Suppressor macrophage (primary cell): ENCODE measurements at places on chromosomes 16 and 17.

GRCh38 chr17:41544491-41544892 is 16.4 kb upstream of the KRT19 start:
- DNase-seq, result no peak

- no peak for DNase-seq
These were observed 868.4 kb upstream of the SOX9 start for GRCh38 chr17:71252436-71252835.

DNA sequence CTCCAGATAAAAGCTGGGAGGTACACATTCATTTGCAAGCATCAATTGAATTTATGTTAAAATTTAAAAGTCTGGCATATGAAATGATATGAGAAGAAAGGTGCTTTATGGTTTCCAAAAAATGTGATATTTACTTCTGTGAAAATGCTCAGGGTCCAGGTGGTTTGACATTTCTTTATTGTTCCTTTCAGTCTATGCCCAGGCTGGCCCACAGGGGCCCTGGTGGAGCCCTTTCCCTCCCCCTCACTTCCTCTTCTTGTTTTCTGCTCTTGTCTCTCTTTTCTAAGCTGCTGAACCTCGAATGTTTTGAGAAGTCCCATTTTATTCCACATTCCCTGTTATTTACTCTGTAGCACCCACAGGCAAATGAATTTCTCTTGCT is 127.8 kb downstream of the HS3ST3B1 start:
- DNase-seq, result peak; percentile 14

DNA sequence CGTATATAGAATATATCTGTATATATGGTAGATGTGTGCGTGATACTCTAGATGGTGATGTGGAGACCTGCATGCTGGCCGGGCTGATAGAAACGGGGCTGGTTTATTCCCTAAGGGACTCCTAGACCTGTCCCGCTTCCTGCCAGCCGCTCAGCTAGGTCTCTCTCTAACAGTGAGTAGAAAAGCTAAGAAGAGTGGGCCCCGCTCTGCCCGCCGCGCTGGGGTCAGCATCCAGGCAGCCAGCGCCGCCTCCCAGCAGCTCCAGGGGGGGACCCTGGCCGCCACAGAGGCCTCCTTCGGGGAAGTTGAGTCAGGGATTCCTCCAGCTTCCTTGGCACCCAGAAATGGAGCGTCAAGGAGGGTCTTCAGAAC is 9.4 kb downstream of the CYGB start:
- DNase-seq, result no peak

DNA sequence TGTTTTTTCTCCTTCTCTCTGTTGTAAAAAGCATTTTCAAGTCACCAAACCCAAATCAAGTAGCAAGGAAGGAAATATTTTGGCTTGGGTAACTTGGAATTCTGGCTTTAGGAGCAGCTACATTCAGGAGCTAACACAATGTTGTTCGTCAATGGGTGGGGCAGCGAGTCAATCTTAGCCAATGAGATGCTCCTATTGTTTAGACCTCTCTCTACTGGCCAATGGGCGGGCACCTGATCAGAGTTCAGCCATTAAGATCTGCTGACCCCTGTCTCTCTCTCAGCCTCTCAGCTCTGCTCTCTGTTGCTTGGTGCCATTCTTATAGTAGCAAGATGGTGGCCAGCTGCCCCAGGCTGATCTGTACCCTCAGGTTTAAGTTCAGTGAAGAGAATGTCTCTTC is 83.2 kb downstream of the IRX3 start:
- no peak for DNase-seq

DNA sequence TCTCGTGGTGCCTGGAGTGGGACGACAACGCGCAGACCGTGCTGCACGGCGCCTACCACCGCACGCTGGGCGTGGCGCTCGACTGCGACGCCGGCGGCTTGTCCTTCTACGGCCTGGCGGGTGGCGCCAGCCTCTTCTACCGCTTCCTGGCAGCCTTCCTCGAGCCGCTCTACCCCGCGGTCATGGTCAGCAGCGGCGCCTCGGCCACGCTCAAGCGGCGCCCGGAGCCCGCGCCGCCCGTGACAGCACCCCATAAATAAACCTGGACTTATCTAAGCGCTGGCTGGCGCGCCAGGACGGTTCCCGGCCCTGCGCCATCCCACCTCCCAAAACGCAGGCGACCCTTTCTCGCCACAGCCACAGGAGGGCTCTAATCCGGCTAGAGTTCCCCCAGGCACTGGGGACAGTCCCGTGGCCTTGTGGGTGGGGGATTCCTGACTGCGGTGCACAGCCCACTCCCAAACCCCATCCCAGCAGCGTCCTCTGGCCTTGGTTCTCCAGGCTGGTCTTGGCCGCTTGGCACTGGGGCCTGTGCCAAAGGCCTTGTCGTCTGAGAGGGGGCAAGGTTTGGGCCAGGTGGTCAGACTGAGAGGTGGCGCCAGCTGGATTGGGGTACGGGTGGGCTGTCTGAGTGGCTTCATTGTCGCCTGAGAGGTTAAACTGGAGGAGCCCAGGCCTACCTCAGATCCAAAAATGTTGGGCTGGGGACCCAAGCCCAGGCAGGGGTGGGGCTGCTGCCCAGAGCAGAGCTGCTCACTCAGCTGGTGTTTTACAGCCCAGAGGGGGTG is 10.1 kb upstream of the SLC16A5 start:
- peak; percentile 67 for DNase-seq

GRCh38 chr16:23186171-23186570 is 3.6 kb downstream of the SCNN1G start:
- no peak for DNase-seq

DNA sequence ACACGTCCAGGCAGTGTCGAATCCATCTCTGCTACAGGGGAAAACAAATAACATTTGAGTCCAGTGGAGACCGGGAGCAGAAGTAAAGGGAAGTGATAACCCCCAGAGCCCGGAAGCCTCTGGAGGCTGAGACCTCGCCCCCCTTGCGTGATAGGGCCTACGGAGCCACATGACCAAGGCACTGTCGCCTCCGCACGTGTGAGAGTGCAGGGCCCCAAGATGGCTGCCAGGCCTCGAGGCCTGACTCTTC is 7.2 kb upstream of the CD68 start:
- no peak for DNase-seq

GRCh38 chr17:55433029-55433628 is 11.5 kb upstream of the MMD start:
- DNase-seq, result no peak

- DNase-seq, result no peak
These were observed 22.6 kb upstream of the SPATA32 start for GRCh38 chr17:45284176-45285140.

- DNase-seq, result no peak
These were observed 196.5 kb upstream of the IRX5 start for GRCh38 chr16:54734156-54734555.

DNA sequence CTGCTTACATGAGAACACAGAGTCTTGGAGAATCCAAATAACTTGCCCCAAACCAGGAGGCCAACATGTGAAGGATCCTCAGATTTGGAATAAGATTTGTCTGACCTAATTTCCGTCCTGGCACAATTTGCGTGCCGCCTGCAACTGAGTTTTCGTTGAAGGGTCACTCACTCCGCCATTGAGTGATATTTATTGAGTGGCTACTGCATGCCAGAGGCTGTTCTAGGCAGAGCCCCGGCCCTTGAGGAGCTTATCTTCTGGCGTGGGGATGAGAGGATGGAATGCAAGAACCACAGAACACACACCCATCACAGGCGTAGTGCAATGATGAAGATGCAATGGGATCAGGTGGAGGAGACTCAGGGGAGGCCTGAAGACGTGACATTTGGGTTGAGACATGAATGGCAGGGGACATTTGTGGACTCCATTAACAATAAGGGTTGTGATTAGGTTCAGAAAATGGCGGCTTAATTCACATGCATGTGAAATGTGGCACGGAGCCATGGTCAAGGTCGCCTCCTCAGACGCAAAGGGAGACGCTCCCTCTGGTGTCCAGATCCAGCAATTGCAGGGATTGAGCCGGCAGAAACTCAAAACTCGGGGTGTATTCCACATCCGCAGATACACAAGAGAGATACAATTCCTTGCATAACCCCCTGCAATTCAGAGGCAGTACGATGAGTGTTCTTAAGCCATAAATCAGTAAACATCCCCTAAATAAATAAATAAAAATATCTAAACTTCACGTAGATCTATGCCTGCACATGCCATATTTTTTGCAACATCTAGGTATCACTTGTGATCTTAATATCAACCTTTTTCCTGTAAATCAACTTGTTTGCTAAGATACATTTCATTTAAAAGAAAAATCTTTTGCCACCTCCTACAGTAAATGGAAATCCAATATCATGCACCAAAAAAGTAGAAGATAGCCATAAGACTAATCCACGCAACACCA is 57.9 kb upstream of the CACNG4 start:
- peak; percentile 84 for DNase-seq

DNA sequence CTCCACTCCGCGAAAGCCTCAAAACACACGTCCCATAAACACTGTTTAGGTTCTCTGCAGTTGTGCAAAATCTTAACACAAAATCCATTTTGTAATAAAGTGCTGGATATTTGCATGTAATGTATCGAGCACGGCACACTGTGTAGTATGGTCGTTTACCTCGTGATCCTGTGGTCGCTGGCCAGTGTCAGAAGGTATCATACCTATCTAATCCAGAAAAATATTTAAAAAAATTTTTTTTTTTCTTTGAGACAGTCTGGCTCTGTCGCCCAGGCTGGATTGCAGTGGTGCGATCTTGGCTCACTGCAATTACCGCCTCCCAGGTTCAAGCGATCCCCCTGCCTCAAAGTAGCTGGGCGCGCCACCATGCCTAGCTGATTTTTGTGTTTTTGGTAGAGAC is 996 bp downstream of the RPL38 start:
- DNase-seq, result no peak

DNA sequence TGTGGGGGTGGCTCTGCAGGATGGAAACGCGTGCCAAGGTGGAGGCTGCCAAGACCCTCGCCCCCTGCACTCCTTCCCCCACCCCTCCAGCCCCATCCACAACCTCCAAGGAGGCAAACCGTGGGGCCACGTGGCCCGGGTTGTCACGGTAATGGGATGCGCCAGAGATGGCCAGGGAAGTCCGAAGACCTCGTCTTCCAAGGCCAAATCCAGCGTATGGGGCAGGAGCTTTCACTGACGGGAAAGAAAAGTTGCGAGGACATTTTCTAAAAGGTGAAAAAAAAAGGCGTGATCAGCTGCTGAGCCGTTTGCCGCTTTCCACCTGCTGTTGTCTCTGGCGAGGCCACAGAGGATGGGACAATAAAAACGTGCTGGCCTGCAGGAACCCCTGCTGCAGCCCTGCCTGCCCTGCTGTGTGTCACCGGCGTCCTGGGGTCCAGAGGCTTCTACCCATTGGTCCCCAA is 28.3 kb upstream of the GSE1 start:
- DNase-seq, result no peak

GRCh38 chr16:27736431-27736830 is 186.5 kb downstream of the KATNIP start:
- no peak for DNase-seq

GRCh38 chr17:20988896-20989295 is 53.9 kb downstream of the USP22 start:
- DNase-seq, result no peak

DNA sequence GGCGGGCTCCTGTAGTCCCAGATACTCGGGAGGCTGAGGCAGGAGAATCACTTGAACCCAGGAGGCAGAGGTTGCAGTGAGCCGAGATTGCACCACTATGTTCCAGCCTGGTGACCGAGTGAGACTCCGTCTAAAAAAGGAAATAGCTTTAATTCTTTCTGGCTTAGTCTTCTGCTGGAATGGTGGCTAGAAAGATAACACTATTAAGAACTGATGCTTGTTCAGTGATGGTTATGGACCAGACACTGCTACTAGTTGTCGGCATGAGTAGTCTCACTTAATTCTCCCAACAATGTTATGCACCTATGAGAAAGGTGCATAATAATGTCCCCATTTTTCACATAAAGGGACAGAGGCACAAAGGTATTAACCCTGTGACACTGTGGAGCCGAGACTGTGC is 188.7 kb downstream of the HS3ST3A1 start:
- no peak for DNase-seq

DNA sequence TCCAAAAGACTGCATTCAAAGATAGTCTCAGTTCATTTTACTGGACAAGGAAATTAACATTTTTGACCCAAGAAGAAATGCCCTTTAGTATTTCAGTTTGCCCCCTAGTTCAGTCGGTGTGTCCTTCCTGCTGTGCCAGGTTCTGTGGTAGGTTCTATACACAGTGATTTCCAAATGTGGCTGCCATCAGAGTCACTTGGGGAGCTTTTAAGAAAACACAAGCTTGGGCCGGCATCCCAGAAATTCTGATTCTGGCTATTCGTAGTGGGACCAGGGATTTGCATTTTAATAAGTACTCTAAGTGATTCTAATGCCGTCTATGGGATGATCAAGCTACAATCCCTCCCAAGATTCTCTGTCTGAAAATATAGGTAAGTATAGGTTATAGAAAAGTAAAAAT is 10.2 kb downstream of the RSPRY1 start:
- DNase-seq, result no peak

- no peak for DNase-seq
These were observed 1.8 kb downstream of the CACNG4 start for GRCh38 chr17:66966298-66966697.

DNA sequence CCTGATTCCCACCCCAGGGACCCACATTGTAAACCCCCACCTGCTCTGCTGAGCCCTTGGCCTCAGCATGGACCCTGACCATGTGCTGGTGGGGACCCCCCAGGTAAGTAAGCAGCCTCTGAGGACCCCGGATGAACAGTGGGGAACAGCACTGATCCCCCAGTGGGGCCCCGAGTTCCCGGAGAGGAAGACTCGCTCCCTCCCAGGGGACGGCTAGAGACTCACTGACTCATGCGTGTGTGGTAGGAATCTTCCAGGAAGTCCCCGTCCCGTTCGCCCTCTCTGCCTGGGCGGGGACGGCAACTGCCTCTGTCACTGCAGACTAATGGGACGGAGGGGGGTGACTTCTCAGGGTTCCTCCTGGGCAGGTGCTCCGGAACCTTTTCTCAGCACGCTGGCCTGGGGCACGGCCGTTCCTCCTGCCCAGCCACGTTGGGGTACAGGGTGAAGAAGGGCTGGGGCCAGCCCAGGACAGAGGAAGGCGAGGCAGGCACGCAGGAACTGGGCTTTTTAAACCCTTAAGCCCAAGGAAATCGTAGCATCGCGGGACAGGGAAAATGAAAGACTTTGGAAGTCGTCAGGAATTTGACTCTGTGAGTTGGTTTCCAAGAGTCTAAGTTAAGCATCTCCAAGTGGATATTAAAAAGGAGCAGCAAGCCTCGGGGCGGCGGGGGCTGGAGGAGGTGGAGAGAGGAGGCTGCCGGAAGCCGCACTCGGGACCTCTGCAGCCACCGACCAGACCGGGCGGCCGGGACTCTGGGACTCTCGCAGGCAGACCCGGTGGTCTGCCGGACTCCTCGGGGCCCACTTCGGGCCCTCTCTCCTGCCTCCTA is 178.7 kb downstream of the SEC14L1 start:
- DNase-seq, result peak; percentile 91

DNA sequence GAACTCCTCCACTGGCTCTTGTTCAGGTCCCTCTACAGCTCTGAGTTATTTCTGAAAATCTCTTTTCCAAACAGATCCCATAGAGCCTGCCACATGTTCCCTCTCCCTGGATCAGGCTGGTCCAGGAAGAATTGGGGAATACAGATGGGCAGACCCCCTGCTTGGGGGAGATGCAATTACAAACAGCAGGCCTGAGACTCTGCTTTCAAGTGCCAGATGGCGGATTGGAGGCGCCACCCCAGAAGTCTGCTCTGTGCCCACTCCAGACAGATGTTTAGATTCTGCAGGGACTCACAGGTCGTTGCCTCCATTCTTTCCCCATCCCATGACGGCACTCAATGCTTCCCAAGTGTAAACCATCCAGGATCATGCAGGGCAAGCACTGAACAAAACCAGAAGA is 316.6 kb downstream of the SLC39A11 start:
- DNase-seq, result no peak

GRCh38 chr16:70752426-70752825 is 48.5 kb downstream of the VAC14 start:
- no peak for DNase-seq
